ENCODE measurements at places on chromosomes 6 and 20.

- H3K27me3 ChIP-seq, result no peaks in the 10 kb centered on the region
- H3K4me3 ChIP-seq, result no peak overlapping the region
These were observed 275.7 kb upstream of the RSPO3 start for GRCh38 chr6:126842769-126843168.

DNA sequence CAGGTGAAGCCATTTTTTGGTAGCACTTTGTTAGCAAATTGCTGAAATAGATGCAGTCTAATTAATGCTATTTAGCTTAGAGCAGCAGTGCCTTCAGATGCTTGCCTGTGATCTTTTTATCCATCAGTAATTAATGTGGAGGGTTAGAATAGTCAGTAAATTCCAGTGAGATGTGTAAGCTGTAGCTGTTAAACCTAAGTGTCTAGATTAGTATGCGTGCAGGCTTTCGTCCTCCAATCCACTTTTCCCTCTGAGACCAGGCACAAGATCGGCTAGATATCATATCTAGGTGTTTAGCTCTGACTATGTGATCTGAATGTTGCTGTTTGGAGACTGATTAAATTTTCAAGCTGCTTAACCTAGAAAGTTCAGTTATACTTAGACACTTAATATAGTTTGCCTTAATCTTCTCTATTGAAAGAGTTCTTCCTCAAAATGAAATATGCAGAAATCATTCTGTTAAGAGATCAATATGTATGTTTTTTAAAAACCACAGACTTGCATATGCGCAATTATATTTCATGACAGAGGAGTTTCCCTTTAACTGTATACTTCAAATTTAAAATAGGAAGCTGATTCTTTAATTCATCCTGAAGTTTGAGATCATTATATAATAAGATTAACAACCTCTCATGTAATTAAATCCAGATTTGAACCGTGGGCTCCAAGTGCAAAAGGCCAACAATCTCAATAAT, 41.2 kb downstream of the XRN2 start:
- no peak overlapping the region for H3K27ac ChIP-seq
- H3K36me3 ChIP-seq, result peaks cover 57% of the 10 kb centered on the region
- H3K4me1 ChIP-seq, result no peaks in the 10 kb centered on the region
- ATAC-seq, result no peak
- H3K27me3 ChIP-seq, result no peaks in the 10 kb centered on the region

GRCh38 chr6:125798734-125799508, 8.2 kb downstream of the NCOA7 start:
- H3K4me3 ChIP-seq, result peak overlapping the region; percentile 32
- peak overlapping the region; percentile 65 for H3K27ac ChIP-seq
- H3K27me3 ChIP-seq, result no peaks in the 10 kb centered on the region
- H3K36me3 ChIP-seq, result no peaks in the 10 kb centered on the region
- ATAC-seq, result peak; percentile 94

DNA sequence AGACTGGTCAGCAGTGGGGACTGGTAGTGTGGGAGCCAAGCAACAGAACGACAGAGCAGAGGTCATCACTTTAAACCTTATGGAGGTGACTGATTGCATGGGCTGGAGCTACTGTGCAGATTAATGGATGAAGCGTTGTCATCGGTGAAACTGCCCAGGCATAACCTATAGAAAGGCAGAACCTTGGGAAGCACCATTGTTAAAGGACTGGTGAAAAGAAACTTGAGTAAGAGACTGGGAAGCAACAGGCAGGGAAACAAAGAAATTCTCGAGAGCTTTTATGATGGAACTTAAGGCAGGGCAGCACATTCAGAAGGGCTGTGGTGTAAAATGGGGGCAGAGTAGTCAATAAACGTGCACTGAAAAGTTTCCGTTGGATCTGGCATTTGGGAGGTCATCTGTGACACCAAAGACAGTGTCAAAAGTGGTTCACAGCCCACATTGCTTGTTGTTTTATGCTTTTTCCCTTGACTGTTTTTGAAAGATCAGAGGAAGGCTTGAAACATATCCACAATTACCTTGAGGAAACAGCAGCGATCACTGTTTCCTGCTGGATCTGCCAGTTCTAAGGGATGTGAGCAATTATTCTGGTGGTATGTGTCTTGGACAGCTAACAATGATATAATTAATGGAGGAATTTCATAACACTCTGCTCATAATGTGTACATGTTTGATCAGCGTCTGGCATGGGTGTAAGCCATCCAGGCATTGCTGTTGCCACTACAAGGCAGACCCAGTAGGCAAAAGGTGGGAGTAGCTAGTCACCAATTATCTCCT, 62.7 kb downstream of the LRRC1 start:
- H3K4me1 ChIP-seq, result peaks cover 17% of the 10 kb centered on the region
- ATAC-seq, result no peak
- H3K4me3 ChIP-seq, result no peak overlapping the region
- H3K27me3 ChIP-seq, result no peaks in the 10 kb centered on the region
- peaks cover 2% of the 10 kb centered on the region for H3K36me3 ChIP-seq

GRCh38 chr20:36086767-36087166, 67.8 kb upstream of the EPB41L1 start:
- H3K27me3 ChIP-seq, result peaks cover 10% of the 10 kb centered on the region
- H3K4me3 ChIP-seq, result no peak overlapping the region
- H3K4me1 ChIP-seq, result peaks cover 6% of the 10 kb centered on the region
- no peak for ATAC-seq
- H3K36me3 ChIP-seq, result no peaks in the 10 kb centered on the region
